ENCODE measurements at places on chromosomes 3 and 15.

DNA sequence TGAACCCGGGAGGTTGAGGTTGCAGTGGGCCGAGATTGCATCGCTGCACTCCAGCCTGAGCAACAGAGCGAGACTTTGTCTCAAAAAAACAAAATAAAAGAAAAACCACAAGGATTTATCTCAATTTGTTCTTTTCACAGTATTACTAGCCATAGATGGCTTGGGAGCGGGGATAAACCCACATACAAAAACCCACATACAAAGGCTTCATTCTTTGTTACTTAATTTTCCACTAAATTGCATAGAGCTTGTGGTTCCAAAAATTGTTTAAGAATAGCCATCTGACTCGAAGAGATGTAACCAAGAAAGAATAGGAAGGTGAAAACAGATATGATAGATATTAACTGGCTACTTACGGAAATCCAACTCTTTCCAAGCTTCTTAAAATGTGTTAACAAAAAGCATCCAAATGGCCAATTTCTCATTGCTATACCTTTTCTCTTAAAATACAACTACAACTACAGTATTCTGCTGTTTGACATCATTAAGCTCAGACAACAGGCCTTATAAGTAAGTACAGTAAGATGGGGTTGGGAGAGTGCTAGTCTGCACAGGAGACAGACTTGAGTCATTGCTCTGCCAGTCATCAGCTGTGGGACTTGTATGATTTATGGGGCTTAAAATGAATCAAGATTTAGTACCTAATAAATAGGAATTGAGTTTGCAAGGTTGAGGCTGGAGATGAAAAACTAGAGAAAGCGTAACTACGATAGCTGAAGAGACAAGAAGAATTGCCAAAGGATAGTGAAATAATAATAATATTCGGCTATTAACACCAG, 96.6 kb upstream of the PLXND1 start:
- DNase-seq: no peak

DNA sequence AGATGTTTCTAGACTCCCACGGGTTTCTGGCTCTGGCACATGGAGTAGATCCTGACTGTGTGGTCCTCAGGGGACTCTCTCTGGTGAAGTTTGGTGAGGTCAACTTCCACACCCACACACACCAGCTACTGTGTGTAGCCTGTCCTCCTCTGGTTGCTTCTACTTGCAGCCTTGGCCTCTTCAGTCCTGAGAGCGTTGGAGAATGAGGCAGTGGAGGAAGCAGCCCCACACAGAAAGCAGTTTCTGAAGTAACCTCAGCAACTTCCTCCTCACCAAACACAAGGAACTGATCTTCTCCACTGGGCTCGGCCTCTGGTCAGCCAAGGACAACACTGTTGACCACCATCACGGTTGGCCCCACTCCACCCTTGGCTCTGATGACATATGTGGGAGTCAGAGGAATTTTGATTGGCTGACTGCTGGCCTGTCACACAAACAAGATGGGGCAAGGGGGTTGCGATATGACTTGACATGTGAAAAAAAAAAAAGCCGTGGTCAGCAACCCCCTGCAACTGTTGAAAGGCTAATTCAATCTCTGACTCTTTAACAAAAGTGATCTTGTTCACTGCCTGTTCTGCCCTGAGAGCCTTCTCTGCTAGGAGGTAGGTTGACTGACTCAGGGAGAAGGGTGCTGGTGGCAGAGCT, 19.6 kb downstream of the CD86 start:
- DNase-seq: peak; percentile 32

GRCh38 chr15:76555247-76555646, 218.7 kb downstream of the ISL2 start:
- no peak for DNase-seq

GRCh38 chr15:68031404-68031803, 22.7 kb upstream of the PIAS1 start:
- no peak for DNase-seq

DNA sequence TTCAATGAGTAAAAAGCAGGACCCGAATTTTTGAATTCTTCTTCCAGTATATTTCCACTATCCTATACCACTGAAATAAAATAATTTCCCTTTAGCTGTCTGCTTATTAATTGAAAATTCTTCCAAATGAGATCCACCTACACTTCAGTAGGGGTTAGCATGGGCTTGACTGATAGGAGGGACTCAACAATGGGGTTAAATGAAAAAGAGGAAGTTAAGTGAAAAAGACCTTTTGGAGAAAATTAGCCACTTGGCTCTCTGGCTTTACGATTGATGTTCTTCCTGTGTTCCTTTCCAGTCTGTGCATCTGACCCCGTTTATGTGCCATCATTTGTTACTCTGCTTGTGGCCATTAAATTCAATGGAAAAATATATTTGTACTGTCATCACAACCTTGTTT, 54.0 kb upstream of the GCNT3 start:
- DNase-seq: no peak

DNA sequence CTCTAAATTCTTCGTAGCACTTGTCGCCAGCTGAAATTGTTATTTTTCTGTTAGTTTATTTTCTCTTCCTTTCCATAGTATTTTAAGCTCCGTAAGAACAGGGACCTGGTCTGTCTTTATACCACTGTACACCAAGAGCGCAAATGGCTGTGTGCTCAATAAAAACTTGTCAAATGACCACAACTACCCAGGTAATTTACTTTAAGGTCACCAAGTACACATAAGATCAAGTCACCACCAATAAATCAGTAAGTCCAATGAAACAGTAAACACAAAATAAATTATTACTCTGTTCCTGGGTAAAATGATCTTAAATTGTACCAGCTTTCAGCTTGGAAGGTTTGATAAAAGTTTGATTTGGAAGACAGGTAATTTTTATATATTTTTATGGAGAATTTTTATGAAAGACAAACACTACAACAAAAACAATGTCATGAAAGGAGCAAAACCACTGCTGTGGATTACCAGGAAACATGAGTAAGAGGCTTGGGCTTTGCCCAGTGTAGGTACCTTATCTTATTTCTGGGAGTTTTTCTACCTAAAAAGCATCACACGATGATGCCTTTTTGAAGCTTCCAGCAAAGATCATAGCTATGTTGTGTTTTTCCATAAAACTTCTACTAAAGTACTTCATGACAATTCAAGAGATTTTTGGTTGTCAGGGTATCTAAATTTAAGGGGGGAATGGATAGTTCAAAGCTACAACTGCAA, 406.8 kb downstream of the SHQ1 start:
- DNase-seq: no peak

DNA sequence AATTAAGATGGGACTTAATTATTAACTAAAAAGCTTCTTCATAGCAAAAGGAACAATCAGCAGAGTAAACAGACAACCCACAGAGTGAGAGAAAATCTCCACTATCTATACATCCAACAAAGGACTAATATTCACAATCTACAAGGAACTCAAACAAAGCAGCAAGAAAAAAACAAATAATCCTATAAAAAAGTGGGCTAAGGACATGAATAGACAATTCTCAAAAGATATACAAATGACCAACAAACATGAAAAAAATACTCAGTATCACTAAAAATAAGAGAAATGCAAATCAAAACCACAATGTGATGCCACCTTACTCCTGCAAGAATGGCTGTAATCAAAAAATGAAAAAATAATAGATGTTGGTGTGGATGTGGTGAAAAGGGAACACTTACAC, 103.3 kb downstream of the TBL1XR1 start:
- DNase-seq: no peak

GRCh38 chr3:5426094-5426883, 238.8 kb downstream of the EDEM1 start:
- DNase-seq: peak; percentile 44

GRCh38 chr15:63440756-63441155, 59.1 kb upstream of the CA12 start:
- DNase-seq: no peak

DNA sequence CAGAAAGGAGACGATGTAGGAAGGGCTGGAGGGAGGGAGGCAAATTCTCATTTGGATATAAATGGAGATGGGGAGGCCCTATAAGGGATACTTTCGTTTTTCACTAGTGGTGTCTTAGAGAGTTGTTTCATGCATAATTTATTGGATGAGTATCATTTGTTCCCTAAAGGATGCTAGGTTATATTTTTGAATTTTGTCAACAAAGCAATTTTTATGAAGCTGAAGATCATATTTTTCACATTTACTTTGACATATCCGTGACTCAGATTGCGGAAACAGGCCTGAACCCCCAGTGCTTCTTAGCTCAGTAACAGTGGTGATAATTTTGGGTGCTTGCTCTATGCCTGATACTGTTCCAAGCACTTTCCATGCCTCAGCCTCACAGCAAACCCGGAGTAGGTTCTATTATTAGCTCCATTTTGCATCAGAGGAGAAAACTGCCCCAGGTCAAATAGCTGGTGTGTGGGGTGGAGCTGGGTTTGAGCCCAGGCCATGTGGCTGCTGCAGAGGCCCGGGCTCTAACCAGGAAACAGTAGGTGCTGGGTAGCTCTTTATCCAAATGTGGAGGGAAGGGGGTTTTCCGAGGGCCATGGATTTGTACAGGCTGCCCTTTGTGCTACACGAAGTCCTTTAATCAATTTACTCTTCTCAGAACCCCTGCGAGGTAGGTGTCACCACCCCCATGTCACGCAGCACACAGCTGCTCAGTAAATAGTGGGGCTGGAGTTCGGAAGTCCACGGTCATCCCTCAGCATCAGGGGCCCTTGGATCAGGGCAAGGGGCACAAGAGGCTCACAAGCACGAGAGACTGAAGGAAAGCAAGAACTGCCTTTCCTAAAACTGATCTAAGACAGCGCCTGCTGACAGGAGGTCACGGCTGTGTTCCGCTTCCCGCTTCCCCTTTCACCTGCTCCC, 99.1 kb downstream of the SLC49A4 start:
- DNase-seq: no peak

- DNase-seq: no peak
Measured at GRCh38 chr3:154954757-154955156, 125.4 kb upstream of the MME start.

DNA sequence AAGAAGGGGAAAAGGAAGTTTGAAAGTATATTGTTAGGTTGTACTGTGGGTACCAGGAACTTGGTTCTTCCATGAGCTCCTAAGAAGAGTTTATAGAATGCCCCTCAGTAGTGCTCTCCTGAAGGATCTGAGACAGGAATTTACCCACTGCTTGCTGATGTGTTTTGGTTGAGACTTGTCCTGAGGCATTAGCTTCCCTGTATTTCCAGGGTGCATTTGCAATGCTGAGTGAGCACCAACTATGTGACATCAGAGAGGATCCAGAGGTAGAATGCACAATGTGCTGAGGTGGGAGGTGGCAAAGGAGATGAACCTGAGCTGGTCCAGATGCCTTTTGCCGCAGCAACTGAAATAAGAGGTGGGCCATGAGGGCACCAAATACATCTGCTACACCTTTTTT, 64.3 kb upstream of the LRRC3B start:
- no peak for DNase-seq

GRCh38 chr3:160140756-160141155, 84.5 kb upstream of the C3orf80 start:
- no peak for DNase-seq

- no peak for DNase-seq
Measured at GRCh38 chr3:13566769-13567310, 17.9 kb downstream of the FBLN2 start.

DNA sequence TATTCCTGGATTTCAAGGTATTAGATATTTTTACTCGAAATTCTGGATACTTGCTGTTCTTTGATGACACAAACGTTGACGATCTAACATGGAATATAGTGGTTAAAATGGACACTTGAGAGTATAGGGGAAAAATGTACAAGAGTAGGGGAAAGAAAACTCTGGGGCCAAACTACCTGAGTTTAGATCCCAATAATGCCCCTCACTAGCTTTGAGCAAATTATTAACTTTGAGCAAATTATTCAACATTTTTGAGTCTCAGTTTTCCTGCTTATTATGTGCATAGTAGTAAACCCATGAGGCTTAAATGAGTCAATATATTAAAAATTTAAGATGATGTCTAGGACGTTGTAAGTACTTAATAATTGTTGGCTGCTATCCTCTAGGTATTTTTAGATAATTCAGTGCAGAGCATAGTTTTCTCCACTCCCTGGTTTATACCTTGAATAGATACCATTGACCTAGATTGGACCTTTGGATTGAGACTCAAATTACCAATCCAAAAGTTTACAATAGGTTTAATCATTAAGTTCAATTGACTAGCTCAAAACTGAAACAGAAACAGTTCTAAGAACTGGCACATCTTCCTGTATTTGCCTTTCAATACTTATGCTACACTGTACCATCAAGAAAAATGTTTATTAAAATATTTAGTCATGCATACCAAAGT, 4.5 kb downstream of the ADGRG7 start:
- no peak for DNase-seq

GRCh38 chr3:50502225-50502583, 1.2 kb downstream of the CACNA2D2 start:
- DNase-seq: no peak

GRCh38 chr3:126338790-126339288, 18.4 kb downstream of the KLF15 start:
- DNase-seq: peak; percentile 4

- no peak for DNase-seq
Measured at GRCh38 chr15:70033529-70034140, 64.1 kb downstream of the TLE3 start.

DNA sequence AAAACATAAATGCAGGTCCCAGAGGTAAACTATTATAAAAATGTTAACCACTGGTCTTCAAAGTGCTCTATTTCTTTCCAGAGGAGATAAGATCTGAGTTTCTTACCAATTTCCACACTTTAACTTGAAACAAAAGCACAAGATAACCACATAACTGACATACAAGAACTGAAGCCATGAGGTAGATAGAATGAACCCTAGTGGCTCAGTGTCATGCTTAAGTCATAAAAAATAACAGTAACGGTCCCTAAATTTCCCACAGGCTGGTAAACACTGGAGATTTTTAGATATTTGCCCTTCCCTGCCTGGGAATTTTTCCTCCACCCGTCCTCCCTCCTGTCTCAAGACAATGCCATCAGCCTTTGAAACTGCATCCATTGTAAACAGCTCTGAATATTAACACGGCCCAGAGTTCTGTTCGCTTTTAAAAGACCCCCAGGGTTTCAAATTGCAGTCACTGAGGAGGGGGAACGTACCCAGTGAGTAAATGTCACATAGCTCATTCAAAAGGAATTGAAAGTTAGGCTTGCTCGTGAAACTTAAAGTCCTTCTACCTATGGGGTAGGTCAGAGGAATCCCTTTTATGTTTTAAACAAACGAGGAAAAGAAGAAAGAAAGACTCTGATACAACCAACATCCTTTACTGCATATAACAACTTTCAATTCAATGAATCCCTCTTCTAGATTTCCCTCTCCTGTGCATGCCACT, 5.7 kb downstream of the LRIG1 start:
- no peak for DNase-seq

GRCh38 chr15:62344806-62345539, 179.9 kb upstream of the C2CD4B start:
- peak; percentile 18 for DNase-seq

DNA sequence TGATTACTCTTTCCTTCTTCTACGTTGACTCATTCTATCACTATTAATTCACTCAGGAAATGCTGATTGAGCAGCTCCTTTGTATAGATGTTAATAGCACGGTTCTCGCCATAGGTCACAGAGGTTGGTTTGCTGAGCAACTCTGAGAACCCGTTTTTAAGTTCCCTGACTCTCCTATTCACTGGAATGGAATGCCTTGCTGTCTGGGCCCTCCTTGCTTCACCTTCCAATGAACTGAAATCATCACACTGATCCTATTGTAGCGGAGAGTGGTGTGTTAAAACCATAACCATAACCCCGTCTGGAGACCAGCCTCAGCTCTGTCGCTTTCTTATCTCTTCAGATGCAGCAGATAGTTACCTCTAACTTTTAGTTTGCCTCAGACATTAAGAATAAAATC, 323.6 kb downstream of the GABRB3 start:
- DNase-seq: no peak

All from activated B cell treated with CpG ODN at 0.5 μM for 24 hours (primary cell).